ENCODE measurements at places on chromosomes 3 and 15.

- no peak for DNase-seq
Observed at GRCh38 chr3:107271787-107272387, 105.4 kb upstream of the CCDC54 start.

DNA sequence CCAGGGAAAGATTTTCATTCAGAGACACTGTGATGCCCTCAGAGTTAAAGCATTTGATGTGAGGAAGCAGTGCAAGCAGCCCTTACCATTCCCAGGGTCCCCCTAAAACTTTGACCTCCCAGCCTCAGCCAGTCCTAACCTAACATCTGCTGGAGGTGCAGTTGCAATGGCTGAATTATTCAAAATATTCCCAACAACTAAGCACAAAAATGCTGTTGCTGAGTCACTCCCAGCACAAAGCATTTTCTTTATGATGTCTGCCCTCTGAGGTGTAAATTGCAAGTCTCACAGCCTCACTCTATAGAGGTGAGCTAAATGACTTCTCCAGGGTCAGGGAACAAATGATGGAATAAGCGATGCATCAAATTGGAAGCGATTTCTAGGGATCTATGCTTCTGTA is 6.4 kb upstream of the REC114 start:
- DNase-seq, result no peak

DNA sequence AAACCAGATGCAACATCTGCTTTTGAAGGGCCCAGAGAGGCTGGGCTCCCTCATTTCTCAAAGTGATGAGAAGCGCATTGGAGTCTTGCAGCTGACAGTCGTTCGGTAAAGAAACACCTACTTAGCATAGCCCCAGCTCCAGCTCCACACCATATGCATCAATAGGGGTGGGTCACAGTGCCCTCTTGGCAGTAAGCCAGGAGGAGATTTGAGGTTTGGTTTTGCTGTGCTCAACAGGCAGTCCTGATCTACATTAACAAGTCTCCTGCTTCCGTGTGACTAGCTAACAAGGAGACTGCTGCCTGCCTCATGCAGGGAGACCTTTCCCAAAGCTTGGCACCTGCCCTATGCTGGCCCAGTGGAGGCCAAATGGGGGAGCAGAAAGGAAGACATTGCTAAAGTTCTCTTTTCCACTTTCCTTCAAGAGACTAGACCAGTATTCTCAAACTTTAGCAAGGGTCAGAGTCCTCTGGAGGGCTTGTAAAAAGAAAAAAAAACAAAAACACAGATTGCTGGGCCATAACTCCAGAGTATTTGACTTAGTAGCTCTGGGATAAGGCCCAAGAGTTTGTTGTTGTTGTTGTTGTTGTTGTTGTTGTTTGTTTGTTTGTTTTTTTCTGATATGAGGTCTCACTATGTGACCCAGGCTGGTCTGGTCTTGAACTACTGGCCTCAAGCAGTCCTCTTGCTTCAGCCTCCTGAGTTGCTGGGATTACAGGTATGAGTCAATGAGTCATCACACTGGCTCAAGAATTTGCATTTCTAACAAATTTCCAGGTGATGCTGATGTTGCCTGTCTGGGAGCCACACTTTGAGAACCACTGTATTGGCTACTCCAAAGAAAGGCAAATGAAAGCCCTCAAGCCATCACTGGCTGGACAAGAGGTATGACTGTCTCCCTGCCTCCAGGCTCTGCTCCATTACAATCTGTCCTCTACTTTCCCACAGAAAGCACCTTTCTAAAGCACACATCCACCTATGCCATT is 294.9 kb downstream of the RORA start:
- peak; percentile 71 for DNase-seq

DNA sequence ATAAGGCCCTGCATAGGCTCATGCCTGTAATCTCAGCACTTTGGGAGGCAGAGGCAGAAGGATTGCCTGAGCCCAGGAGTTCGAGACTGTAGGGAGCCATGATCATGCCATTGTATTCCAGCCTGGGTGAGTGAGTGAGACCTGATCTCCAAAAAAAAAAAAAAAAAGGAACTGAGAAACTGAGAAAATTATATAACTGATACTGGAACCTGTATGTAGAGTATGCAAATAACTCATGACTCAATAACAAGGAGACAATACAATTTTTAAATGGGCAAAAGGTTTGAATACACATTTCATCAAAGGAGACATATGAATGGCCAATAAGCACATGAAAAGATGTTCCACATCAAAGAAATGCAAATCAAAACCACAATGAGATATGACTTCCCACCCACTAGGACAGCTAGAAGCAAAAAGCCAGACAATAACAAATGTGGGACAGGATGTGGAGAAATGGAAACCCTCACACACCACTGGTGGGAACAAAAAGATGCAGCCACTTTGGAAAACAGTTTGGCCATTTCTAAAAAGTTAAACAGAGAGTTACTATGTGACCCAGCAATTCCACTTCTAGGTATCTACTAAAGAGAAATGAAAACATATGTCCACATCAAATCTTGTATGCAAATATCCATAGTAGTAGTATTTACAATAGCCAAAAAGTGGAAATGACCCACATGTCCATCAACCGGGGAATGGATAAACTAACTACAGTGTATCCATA is 70.7 kb downstream of the IQSEC1 start:
- peak; percentile 78 for DNase-seq

- no peak for DNase-seq
Observed at GRCh38 chr3:51961602-51962569, 5.4 kb downstream of the PCBP4 start.

DNA sequence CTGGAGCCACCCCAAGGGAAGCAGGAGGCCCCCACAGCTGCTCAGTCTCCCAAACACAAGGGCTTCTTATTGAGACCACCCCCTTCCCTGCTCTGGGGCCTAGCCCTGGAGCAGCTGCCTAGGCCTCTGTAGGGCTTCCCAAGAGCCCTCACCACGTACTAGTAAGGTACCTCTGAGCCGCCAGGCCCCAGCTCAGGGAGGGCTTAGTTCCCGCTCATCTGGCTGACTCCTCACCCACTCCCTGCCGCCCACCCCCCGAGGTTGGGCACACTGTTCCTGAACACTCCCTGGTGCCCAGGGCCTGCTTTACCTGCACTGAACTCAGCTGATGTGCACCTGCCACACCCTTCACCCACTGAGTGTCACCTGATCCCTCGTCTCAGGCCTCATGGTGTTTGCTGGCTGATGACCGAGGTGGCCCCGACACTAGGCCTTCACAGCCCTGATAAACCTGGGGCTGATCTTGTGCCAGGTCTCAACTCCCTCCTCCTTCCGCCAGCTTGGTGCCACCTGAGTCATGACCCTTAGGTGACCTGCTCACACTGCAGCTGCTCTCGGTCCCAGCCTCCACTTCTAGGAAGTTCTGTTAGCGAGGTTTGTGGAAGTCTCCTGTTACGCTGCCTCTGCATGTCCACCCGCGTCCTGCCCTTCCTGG is 18.0 kb upstream of the SPTBN5 start:
- DNase-seq, result no peak

GRCh38 chr3:49199239-49199899 is 28.0 kb downstream of the KLHDC8B start:
- DNase-seq, result peak; percentile 59

DNA sequence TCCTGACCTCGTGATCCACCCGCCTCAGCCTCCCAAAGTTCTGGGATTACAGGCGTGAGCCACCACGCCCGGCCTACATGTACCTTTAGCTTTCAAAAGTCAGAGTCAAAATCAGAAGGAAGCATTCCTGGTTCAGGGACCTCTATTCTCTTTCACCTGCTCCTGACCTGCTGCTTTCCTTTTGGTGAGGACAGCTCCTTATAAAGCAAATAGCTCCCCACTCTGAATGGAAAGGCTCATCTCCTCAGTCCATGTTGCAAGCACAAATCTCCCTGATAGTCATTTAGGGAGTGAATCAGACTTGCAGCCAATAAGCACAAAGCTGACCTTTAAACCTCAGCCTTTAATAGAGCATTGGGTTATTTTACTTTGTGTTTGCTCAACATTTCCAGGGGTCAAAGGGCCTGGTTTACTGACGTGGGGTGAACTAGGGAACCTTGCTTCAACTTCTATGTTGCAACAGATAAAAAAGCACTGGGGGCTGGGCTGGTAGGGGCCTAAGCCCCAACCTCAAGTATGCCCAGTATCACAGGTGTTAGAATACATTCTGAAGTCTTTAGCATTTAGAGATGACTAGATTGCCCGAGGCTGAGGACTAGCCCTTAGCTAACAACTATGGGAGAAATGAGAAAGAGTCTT is 43.1 kb downstream of the THRB start:
- DNase-seq, result no peak

Data from activated CD4-positive, alpha-beta T cell treated with anti-CD3 and anti-CD28 coated beads, Interleukin-2, amount 10 ng/mL, durations not matched to agents 24 days and 14 days (primary cell).